ENCODE measurements at places on chromosomes 11 and 22.

DNA sequence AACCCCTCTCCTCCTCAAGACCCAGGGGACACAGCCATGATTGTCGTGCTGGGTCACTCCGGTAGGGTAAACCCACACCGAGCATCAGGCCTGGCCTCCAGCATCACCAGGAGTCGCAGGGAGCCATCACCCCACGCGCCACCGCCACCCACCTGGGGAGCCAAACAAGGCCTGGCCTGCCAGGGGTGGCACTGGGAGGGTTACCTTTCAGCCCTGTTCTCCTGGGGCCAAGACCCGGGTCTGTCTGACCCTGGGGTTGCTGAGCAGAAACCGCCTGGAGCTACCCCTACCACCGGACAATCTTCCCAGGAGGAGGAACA is 39.3 kb upstream of the NNMT start:
- no peak for DNase-seq

GRCh38 chr11:44312876-44313275 is 2.9 kb upstream of the ALX4 start:
- no peak for DNase-seq

DNA sequence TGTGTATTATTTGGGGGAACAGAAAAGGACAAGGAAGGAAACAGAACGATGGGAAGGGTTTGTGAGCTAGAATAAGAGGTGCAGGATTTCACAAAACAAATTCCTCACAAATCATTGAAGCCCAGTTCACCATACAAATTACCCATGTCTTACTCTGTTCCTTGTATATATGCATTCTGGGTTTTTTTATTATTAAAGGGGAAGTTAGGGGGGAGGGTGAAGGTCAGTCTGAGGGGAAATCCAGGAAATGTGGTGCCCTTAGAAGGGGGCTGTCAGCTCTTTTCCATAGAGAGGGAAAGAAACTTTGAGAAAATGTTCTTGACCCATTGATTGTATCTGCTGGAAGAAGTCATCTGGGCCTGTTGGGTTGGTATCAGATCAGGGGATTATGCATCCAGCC is 90.8 kb downstream of the RNF169 start:
- no peak for DNase-seq

- DNase-seq: no peak
Measured at GRCh38 chr22:49587421-49587820, 240.3 kb downstream of the BRD1 start.

- DNase-seq: no peak
Measured at GRCh38 chr22:32323513-32324164, 34.0 kb upstream of the RFPL3 start.

DNA sequence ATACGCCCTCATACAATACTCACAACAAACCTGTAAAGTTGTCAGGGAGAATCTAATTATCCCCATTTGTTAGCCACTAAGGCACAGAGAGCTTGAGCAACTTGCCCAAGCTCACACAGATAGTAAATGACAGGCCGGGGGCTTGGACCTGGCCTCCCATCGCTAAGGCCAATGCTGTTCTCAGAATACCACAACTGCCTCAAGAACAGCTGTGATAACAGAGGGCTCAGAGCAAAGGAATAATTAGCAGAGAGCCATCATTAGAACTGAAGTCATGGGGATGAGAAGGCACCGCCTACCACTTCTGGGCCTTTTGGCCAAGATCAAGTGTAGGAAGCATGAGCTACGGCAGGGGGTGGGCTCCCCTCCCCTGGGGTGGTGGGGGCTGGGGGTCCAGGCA is 98.6 kb downstream of the FEZ1 start:
- DNase-seq: no peak

DNA sequence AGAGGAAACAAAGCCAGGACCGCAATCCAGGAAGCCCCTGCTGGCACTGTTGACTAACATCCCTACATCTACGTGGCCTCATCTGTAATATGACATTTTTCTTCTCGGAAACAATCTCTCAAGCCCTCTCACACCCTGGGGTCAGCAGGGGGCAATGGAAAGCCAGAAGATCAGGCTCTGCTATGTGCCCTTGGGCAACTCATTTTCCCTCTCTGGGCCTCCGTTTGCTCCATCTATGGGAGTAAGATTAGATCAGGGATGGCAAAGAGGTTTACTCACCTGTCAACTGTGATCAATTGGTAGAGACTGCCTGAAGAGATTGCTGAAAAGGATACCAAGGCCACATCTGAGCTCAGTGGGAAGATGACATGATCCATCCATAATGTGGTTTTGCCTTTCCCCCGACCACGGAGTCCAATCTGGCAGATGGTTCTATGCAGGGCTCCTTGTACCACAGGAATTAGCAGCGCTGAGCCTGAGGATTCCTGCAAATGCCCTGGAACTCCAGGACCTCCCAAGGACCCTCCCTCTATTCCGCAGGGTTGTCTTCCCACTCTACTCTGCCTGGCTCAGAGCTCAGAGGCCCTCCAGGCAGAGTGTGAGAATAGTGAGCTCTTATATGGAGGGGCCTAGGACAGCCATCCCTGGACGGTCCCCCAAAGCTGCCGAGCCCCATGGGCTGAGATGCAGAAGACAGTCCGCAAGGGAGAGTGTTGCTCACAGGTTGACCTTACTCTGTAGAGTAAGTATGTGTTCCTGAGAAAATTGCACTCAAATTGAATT is 66.1 kb downstream of the CHST1 start:
- DNase-seq: no peak

GRCh38 chr22:28933321-28933720 is 49.9 kb downstream of the ZNRF3 start:
- DNase-seq: no peak

DNA sequence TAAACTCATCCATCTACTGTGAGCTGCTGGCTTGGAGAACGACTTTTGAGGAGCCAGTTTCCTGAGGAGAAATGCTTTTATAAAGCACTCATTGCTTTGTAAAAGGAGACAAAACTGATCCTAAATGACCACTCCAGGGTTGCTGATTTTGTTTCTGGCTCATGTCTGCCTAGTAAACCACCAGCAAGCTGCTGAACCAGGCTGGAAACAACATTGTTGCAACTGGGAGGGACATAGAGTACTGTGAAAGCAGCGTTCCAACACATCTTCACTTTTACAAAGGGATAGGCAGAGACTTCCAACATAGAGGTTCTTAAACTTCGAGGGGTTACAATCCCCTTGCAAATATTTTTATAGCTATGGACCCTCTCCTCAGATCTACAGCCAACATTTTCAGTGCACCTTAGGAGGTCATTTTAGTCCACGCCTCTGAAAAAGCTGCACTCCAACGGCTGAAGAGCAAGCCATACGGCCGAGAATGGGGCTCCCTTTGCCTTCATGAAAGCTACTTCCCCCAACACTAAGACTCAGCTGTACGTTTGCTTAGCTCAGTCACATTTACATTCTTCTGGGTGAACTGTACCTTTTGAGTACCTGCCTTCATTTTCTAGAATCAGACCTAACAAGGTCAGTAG is 54.7 kb downstream of the PANX1 start:
- DNase-seq: no peak

- no peak for DNase-seq
Measured at GRCh38 chr11:78432058-78432515, 14.5 kb upstream of the GAB2 start.

All from non-pigmented ciliary epithelial cell (primary cell).